ENCODE measurements at places on chromosomes 7 and 10.

DNA sequence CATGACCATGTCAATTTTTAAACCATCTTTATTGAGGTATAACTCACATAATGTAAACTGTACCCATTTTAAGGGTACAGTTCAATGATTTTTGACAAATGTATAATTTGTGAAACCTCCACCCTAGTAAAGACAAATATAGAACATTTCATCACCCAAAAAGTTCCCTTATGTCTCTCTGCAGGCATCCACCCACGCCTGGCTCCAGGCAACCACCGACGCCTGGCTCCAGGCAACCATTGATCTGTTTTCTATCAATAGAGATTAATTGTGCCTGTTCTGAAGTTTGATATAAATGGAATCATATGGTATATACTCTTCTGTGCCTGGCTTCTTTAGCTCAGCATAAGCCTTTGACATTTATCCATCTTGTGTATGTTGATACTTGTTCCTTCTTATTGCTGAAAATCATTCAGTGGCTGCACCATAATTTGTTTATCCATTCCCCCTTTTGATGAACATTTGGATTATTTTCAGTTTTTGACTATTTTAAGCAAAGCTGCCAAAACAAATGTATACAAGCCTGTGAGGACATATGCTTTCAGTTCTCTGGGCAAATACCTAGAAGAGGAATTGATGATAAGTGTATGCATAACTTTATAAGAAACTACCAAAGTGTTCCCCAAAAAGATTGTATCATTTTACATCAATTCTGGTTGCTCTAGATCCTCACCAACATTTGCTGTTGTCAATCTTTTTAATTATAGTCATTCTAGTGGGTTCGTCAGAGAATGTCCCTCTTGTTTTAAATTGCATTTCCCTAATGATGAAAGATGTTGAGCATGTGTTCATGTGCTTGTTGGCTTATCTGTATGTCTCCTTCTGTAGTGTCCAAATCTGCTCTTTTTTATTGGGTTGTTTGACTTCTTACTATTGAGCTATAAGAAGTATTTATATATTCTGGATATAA lies 55.7 kb upstream of the HECTD2 start:
- DNase-seq, result no peak

DNA sequence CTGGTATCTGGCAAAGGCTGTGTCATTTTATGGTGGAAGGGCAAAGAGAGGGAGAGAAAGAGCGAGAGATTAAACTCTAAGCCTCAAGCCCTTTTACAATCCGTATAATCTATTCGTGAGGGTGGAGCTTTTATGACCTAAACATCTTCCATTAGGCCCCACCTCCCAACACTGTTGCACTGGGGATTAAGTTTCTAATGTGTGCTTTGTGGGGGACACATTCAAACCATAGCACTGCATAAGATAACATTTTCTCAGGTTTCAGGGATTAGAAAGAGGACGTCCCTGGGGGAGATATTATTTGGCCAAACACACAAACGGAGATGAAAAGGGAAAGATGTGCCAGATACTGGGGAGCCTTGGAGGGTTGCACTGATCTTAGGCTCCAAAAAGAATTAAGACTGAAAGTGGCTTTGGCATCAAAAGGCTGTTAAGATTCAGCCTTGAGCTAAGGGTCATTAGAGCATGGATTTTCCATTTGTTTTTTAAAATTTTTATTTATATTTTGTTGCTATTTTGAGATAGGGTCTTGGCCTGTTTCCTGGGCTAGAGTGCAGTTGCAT lies 19.0 kb downstream of the COL26A1 start:
- DNase-seq, result no peak

- DNase-seq, result no peak
Observed at GRCh38 chr10:5323446-5323845, 41.3 kb upstream of the UCN3 start.

DNA sequence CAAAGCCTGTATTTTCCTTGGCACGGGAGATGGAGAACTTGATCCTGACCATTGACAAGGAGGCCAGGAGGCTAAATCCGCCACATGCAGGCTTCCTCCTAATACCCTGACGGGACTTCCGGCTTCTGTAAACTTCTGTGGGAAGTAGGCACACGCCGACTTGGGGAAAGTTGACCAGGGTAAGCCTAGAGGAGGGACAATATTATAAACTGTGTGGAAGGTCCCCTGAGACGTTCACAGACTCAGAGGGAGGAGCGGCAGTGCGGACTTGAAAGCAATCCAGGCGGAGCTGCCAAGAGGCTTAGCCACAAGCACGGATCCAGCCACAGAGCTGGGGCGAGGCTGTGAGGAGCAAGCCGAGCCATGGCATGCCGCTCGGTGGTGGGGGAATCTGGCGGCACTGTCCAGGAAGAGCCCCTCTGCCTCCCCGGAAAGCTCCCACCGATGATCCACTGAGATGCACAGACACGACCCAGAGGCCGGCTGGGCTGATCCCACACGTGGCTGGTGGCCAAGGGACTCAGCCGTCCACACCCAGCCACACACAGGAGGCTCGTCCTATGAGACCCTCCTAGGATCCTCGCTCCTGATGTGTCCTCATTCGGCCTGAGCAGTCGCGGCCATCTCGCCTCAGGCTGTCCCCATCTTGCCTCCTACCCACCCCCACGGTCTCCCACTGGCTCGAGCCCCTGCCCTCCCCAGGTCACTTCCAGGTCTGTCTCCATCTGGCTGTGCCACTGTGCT lies 40.0 kb upstream of the INSIG1 start:
- no peak for DNase-seq

- DNase-seq, result no peak
Observed at GRCh38 chr10:1624240-1624639, 113.1 kb downstream of the ADARB2 start.

Measured in stimulated activated CD8-positive, alpha-beta memory T cell treated with anti-CD3 and anti-CD28 coated beads, Interleukin-7, amount 100 ng/mL, for 1 hour (primary cell).